ENCODE measurements at places on chromosomes 16 and 17.

- no peak for DNase-seq
Measured at GRCh38 chr17:80105762-80106161, 4.4 kb downstream of the GAA start.

GRCh38 chr17:34713687-34714086 lies 134.3 kb downstream of the TMEM132E start:
- no peak for DNase-seq

GRCh38 chr16:87066133-87067002 lies 250.8 kb downstream of the C16orf95 start:
- DNase-seq, result no peak

DNA sequence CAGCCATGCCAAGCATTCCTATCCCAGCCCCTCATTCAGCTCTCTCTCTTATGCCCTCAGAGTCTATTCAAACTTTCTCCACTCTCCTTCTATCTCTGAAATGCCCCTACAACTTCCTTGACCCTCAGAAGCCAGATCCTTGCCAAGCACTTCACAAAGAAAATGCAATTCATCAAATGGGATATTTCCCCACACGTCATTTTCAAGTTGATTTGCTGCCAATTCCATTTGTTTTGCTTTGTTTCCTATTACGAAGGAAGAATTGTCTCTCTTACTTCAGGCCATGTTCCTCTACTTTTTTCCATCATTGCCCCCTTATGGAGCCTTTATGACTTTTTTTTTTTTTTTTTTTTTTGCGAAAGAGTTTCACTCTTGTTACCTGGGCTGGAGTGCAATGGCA lies 9.2 kb upstream of the ALOX12 start:
- DNase-seq, result no peak

DNA sequence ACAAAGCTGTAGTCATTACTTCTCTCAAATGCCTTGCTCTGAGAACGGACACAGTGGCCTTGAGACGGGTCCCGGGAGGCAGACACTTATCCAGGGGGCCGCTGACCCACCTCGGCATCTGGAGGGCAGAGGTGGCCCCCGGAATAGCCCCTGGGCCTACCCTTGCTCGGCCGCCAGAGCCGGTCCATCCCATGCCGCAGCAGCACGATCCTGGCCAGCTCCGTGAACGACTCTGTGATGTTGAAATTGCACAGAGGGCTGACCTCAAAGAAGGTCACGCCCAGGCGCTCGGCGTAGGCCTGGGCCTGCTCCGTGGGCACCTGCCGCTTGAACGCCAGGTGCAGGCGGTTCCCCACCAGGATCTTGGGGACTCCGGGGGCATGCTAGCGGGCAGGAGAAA lies 10.1 kb upstream of the WDR45B start:
- DNase-seq, result no peak

DNA sequence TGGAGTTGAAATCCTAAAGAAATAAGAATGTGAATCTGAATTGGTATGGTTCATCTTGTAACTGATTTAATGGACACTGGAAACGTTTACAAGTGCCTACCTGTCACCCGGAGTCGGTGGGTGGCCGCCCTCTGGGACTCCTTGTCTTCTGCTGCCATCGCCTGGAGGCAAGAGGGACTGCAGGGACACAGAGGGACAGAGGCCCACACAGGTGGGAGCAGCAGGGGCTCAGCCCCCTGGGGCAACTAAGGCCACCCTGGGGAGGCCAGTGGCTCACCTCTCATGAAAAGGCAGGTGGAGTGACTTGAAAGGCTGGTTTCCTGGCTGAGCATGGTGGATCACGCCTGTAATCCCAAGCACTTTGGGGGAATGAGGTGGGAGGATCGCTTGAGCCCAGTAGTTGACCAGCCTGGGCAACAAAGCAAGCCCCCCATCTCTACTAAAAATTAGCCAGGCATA lies 23.2 kb downstream of the TMEM92 start:
- peak; percentile 85 for DNase-seq

- no peak for DNase-seq
Measured at GRCh38 chr17:50594128-50594823, 33.8 kb downstream of the CACNA1G start.

DNA sequence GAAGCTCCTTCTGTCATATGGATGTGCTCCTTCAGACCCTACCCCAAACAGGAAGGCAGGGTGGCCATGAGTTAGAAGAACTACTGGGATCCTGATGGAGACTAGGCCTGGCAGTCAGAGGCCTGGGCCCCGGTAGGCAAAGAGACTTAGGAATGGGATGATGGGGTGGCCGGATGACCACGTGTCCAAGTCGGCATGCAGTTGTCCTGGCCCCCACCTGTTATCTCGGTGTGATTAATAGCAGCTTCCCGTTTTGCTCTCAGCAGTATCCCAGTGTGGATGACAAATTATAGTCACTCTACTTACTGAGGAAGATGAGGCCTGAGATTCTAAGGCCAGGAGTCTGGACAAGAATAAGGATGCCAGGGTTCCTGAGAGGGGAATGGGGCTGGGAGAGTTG lies 1.5 kb downstream of the TNFSF12 start:
- DNase-seq, result no peak

- DNase-seq, result no peak
Measured at GRCh38 chr17:74678541-74678940, 34.2 kb downstream of the CD300LF start.

DNA sequence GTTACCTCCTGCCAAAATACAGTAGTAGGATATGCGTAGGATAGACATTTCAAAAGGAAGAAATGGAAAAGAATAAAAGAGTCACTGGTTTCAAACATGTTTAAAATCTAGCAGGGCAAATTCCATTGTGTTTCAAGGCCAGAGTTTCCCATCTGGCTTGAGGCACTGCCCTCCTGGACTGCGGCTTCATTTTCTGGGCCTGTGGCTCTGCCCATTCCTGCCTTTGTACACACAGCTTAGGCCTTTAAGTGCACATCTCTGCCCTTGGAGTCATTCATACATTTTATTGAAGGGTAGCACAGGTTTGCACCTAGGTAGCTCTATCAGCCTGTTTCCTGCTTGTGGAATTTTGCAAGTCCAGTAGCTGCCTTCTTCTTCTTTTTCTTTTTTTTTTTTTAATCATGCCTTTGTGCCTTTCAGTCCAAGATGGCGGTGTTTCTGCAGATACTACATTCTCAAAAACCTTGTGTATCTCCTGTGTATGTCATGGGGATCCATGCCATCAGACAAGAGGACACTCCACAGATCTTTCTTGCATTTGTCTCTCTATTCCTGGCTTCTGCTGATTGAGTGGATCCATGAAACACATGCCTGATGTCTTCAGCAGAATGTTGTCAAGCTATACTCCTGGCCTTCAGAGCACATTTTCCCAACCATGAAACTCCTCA lies 282.9 kb downstream of the BCAS3 start:
- no peak for DNase-seq

DNA sequence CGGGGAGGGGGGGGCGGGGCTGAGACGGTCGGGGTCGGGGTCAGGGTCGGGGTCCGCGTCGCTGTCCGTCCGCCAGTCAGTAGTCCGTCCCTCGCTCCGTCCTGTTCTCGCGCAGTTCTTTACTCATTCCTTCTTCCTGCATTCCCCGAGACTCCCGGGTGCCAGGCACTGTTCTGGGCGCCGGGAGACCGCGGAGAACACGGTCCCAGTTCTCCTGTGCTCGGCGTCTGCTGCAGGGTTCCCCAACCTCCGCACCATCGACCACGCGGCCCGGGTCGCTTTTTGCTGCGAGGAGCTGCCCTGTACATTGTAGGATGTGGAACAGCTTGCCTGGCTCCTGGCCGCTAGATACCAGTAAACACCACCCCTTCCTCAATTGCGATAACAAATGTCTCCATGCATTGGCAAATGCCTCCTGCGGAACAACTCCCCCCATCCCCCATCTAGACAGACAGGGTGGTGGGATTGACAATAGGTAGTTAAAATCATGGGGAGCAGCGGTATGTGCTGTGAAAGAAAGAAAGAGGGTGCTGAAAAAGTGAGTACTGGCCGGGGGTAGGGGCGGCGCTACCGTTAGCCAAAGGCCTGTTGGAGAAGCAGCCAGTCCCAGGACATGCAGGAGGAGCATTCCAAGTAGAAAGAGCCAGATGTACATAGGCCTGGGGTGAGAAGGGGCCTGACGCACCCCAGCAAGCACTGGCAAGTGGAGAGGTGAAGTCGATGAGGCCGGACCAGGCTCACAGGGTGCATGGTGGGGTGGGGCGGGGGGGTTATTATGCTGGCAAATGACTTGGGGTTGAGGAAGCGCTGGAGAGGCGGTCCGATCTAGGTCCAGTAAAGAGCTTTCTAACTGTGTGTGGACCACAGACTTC lies 631 bp downstream of the TRAF7 start:
- DNase-seq, result no peak

DNA sequence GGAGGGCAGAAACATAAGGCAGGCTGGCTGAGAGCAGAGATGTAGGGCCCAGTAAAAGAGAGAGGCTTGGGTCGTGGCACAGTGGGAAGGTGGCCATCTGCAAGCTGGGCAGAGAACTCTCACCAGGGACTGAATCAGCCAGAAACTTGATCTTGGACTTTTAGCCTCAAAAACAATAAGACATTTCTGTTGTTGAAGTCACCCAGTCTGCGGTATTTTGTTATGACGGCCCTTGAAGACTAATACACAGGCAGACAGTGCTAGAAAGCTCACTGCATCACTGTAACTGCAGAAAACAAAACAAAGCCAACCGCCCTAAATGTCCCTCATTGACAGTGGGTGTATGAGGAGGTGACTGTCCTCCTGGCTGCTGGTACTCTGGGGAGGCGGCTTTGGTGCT lies 3.9 kb upstream of the JPH3 start:
- no peak for DNase-seq

DNA sequence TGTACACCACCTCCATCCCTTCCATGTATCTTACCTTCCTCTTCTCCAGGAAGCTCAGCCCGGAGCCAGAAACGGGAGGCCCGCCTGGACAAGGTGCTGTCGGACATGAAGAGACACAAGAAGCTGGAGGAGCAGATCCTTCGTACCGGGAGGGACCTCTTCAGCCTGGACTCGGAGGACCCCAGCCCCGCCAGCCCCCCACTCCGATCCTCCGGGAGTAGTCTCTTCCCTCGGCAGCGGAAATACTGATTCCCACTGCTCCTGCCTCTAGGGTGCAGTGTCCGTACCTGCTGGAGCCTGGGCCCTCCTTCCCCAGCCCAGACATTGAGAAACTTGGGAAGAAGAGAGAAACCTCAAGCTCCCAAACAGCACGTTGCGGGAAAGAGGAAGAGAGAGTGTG lies 756 bp upstream of the MVP start:
- no peak for DNase-seq

GRCh38 chr17:2415081-2415480 lies 14.2 kb upstream of the MNT start:
- DNase-seq, result no peak

GRCh38 chr17:60902399-60902798 lies 224.7 kb downstream of the BCAS3 start:
- DNase-seq, result no peak

DNA sequence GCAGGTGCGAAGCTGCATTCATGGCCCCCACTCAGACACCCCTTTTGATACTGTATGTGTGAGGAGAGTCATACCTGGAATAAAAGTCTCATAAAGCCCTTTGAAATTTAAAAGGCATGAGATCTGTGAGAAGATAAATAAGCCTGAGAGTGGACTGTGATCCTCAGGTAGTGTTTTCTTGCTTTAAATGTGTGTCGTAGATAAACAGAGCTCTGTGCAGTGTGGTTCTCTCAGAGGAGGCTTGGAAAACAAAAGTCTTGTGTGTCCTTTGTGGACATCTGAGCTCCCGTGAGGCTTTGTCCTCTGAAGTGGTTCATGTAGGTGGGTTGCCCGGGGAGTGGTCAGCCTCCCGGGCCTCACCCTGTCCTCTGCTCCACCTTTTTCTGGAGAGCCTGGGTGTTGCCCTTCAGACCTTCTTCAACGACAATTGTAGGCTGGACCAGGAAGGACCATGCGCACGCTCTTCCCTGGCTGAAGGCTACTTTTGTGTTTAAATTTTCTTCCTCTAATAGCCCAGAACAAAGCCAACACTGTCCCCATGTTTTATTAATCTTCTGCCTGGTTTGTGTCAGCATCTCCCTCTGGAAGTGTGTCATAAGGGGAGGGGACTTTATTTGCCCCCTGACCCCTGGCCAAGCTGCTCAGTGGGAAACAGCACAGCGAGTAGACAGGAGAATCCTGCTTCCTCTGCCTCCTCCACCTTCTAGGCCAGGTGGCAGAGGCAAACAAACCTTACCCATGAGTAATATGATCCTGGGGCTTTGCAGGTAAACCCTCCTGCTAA lies 151.2 kb downstream of the MSI2 start:
- no peak for DNase-seq

GRCh38 chr17:64306850-64307463 lies 43.9 kb upstream of the TEX2 start:
- peak; percentile 74 for DNase-seq

DNA sequence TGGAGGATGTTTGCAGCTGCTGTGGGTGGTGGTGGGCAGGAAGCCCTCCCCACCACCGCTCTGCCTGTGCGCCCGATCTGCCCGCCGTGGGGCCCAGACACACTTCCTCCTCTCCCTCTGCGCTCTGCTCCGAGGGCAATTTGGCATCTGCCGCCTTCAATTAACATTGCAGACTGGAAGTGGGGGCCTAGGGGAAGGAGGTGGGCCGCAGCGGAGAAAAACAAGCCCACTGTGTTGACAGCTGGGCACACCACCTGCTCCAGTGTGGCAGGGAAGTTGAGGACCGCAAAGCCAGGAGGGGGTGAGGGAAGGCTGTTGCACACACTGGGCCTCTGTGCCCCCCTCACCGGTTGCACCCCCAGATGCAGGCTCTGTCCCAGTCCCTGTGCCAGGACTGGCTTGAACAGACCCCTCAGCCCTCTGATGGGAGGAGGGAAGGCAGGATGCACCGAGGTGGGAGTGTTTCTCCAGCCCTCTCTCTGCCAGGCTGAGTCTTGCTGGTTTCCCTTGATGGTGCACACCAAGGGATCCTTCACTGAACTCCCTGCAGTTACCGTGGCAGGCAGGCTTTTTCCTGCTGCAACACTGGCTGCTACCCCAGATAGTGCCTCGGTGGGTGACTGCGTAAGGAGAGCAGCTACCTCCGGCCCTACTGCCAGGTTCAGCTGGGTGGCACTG lies 72.8 kb upstream of the MED9 start:
- DNase-seq, result peak; percentile 50

- DNase-seq, result no peak
Measured at GRCh38 chr17:44610871-44611270, 45.4 kb upstream of the MEIOC start.

DNA sequence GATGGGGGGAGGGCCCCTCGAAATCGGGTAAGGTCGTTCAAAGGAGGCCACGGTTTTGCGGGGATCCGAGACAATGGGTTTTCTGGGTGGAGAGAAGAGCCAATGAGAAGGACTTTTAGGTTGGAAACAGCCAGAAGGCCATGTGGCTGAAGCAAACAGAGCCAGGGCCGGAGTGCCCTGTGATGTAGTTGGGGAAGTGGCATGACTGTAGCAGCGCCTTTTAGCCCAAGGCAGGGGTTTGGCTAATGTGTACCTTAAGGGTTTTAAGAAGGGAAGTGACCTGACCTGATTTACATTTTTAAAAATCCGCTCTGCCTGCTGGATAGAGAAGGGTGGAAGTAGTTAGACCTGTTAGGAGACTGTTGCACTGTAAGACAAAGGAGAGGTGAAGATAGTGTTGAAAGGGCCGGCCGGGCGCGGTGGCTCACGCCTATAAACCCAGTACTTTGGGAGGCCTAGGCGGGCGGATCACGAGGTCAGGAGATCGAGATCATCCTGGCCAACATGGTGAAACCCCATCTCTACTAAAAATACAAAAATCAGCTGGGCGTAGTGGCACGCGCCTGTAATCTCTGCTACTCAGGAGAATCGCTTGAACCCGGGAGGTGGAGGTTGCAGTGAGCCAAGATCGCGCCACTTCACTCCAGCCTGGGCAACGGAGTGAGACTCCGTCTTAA lies 1.0 kb downstream of the LYRM1 start:
- peak; percentile 21 for DNase-seq

Data from stimulated activated CD4-positive, alpha-beta T cell treated with anti-CD3 and anti-CD28 coated beads, Interleukin-2, amount 100 ng/mL, for 24 hours (primary cell).